ENCODE measurements at places on chromosomes 3 and 15.

DNA sequence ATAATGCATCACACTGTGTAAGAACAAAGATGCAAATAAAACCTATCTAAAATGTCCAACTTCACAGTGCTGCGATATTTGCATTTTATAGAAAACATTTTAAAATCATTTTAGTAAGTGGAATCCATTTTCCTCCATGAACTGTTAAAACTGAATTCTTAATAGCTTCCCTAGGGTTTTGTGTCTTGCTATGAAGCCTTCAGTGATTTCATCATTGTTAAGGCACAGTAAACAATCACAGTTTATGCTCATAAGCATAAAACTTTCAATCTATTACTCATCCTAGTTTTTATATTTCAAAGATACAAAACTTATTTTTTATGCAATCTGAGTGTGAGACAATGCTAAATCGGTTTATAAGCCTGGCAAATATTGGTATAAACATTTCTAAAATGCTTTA is 509.7 kb downstream of the TUSC7 start:
- DNase-seq = no peak

- no peak for DNase-seq
These were observed 27.7 kb upstream of the IL20RB start for GRCh38 chr3:136929977-136930670.

DNA sequence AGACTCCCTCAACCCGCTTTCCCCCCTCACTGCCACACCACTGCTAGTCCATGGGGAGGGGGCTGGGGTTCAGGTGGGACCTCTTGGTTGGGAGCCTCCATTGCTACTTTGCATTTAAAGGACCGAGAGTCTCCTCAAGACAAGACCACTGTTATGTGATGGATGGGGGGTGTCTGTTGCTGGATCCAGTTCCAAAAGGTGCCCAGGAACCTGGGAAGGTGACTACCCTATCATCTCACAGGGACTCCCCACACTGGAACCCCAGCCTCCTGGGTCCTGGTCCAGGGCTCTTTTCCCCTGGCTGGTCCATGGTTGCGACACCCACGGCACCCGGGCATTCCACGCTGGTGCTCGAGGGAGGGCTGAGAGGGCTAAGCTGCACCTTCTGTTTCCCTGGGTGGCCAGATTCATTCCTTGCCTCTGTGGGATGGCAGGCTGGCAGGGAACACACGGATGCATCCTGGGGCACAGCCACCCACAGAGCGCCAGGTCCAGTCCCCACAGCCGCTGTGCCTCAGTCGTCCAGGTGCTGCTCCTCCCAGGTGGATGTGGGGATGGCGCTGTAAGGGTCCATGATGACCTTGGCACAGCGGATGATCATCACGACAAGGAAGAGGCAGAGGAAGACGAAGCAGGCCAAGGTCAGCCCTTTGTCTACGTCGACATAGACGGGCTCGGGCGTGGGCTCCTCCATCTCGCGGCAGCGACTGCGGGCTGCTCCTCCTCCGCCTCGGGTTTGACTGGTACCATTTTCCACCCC is 48.6 kb downstream of the FAH start:
- DNase-seq = no peak

GRCh38 chr3:151236316-151236715 is 33.3 kb upstream of the GPR171 start:
- DNase-seq = no peak

- DNase-seq = no peak
These were observed 17.2 kb downstream of the HDGFL3 start for GRCh38 chr15:83190450-83190849.

- DNase-seq = no peak
These were observed 233.9 kb upstream of the ZBTB20 start for GRCh38 chr3:115380883-115381572.

DNA sequence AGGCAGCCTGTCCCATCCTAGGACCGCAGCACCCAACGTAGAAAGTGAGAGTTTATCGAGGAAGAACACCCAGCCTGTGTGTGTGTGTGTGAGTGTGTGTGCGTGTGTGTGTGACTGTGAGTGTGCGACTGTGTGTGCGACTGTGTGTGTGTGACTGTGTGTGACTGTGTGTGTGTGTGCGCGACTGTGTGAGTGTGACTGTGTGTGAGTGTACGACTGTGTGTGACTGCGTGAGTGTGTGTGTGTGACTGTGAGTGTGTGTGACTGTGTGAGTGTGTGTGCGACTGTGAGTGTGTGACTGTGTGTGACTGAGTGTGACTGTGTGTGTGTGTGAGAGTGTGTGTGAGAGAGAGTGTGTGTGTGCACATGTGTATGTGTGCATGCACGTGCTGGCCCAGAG is 15.1 kb upstream of the DLL4 start:
- DNase-seq = no peak

DNA sequence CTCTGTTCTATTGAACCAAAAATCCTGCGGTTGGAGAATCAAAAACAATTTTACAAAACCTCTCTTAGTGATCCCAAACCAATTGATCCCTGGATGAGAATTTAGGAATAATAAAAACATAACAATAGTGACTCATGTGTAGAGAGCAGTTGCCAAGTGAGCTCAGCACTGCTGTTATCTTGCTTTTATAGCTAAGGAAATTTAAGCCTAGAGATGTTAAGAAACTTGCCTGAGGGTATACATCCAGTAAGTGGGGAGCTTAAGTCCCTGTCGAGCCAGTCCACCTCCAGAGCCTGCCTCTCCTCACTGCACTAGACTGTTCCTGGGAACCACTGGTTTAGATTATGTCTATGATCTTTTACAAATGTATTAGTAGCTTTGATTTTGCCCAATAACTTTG is 358.4 kb upstream of the LMCD1 start:
- DNase-seq = no peak

GRCh38 chr3:160226026-160226907 is 1.0 kb downstream of the C3orf80 start:
- DNase-seq = no peak

DNA sequence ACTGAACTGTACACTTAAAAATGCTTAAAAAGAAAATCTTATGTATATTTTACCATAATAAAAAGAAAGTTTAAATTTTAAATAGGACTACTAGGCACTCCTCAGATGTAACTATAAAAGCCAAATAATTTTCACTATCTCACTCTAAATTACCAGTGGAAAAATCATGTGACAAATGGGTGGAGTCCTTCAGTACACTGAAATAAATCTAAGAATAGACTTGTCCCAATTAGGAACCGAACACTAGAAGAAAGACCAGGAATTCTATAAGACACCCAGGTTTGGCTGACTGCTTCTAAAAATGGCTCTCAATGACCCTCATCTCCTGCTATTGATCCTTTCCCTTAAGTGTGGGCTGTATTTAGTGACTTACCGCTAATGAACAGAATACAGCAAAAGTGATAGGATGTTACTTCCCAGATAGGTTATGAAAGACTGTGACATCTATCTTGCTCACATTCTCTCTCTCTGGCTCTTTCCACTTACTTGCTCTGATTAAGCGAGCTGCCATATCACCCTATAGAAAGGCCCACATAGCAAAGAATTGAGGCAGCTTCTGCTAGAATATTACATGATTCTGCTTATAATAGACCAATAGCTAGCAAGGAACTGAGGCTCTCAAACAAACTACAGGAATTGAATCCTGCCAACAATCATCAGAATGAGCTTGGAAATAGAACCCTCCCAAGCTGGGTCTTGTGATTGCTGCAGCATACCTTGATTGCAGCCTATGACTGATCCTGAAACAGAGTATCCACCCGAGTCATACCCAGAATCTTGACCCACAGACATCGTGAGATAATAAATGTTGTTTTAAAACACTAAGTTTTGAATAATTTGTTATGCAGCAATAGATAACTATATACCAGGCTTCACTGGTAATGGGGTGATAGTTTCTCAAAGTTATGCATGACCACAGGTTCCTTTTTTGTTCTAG is 16.9 kb downstream of the TTBK2 start:
- no peak for DNase-seq

DNA sequence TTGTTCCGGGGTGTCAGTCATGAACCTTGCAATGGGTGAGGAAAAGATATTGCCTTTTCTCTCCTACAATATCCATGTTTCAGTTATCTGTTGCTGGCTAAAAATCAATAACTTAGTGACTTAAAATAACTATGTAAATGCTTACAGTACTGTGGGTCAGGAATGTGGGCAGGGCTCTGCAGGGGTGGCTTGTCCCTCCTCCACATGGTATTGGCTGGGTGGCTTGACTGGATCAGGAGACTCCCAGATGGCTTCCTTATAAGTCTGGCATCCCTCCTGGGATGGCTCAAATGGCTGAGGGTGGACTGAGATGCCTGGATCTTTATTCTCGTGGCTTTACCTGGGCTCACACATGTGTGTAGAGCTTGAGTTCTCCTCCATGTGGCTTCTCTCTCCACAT is 47.5 kb downstream of the GTPBP8 start:
- no peak for DNase-seq

DNA sequence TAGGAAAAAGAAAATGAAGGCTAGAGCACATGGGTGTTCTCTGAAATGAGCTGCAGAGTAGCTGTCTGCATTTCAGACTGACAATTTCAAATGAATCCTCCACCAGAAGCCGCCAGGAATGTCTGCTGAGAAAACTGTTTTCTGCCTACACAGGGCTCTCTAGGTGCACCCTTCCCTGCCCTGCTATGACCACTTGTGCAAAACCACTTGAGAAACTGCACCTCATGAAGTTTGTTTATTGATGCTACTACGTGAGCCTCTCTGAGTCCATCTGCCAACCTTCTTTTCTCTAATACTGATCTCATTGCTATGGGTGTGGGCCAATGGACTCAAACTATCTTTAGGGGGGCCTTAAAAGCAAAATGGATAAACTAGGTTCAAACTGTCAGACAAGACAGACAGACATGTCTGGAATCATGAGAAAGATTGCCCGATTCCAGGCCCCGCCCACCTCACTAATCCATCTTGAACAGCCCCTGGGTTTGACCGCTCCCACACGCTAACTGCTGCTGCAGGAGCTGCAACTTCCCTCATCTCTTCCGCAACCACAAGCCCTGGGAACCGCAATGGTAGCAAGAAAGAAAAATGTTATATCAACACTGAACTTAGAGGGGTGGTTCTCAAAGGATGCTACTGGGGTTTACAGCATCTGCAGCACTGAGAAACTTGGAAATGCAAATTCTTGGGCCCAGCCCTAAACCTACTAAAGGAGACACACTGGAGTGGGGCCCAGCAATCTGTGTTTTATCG is 9.0 kb upstream of the CD47 start:
- DNase-seq = no peak

GRCh38 chr3:60779637-60780036 is 471.6 kb downstream of the FHIT start:
- DNase-seq = no peak

GRCh38 chr15:52803467-52804306 is 13.6 kb upstream of the ONECUT1 start:
- DNase-seq = no peak

DNA sequence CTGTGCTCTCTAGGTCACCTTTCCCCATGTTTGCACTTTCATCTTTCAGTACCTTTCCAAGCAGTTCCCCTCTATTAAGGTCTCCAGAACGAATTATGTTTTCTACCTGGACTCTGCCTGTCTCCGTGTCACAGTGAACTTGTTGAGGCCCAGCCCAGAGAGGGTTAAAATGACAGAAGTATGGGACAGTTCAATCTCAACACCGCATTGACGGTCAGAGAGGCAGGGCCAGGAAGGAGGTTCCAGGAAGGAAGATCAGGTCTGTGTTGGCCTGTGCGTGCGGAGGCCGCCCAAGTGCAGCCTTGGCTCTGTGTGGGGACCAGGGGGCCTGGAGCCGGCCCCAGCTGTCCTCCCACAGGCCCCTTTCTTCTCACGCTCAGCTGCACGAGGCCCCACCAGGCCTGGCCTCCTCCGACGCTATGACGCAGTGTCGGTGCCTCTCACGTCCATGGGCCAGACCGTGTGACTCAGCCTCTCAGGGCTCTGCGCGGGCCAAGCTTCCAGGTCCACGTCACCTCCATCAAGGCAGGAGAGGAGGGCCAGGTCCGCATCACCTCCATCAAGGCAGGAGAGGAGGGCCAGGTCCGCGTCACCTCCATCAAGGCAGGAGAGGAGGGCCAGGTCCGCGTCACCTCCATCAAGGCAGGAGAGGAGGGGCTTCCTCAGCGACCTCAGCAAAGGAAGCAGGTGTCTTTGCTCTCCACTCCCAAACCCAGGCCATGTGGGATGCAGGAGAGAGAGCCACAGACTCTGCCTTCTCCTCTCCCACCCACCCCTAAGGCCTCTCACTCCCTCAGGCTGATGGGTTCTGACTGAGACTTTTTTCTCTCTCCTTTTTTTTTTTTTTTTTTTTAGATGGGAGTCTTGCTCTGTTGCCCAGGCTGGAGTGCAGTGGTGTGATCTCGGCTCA is 83.1 kb downstream of the CPN2 start:
- no peak for DNase-seq

GRCh38 chr3:61564395-61565059 is 3.2 kb downstream of the PTPRG start:
- no peak for DNase-seq

DNA sequence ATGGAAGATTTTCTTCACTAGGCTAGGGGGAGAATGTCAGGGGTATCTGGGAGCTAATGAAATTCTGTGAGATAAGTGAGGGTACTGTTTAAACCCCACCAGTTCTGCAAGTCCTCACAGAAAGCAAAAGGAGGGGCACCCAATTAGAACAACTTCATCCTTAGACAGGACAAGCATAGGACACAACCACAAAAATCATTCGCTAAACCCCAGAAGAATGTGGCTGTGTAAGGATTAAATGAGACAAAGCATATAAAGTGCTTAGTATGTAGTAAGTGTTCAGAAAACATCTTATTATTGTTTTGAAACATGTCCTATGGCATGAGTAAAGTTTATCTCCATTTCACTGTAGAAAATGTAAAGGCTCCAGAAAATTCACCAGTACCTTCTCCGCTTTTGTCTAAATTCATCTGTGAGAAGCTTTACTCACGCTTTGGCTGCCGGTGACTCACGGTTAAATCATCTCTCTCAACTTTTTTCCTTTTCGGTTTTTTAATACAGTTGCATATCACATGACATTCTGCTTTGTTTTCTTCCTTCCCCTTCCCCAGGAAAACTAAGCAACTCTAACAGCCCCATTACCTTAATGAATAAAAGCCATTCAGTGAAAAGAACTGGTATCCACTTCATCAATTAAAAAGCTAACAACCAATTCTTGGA is 1.7 kb downstream of the CLRN1 start:
- no peak for DNase-seq

Measured in NCI-H187 treated with DMSO at 0.1 percent for 48 hours (cell line).